ENCODE measurements at places on chromosomes 7 and 10.
A peak's percentile ranks its signal among the peaks of the same experiment; 100 is the strongest.

GRCh38 chr10:30791197-30791611, 161.7 kb upstream of the LYZL2 start:
- no peak for DNase-seq

DNA sequence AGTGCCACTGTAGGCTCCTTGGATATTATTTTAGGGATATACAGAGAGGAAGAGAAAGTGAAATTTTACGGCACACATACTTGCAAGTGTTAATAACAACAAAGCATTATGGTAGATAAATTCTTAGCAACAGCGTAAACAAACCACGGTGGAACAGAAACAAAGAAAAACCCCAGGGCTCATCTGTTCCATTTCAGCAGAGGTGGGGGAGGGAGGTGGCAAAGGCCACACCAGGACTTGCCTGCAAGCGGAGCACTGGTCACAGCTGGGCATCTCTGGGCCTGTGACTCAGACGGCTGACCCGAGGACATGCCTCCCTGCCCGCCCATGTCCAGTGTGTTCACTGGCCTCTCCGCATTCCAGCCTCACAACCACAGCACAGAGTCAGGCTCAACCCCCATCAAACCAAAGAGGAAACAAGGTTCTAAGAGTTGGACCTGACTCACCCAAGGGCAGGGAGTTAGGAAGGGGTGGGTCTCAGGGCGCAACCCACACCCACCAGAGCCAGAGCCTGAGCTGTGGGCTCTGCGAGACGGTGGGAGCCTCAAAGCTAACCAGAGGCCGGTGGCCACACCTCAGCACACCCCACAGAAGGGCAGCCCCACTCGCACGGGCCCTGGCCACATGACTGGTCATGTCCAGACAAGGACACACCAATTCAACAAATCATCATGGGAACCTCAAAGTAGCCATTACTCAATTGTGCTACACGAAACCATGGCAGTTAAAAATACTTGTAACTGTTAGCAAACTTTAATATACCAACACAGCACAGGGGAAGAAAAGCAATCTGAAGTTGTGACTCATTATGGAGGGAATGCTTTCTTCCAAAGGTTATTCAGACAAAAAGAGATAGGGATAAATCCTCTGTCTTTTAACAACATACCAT, 10.7 kb downstream of the ESYT2 start:
- DNase-seq, result peak; percentile 98

DNA sequence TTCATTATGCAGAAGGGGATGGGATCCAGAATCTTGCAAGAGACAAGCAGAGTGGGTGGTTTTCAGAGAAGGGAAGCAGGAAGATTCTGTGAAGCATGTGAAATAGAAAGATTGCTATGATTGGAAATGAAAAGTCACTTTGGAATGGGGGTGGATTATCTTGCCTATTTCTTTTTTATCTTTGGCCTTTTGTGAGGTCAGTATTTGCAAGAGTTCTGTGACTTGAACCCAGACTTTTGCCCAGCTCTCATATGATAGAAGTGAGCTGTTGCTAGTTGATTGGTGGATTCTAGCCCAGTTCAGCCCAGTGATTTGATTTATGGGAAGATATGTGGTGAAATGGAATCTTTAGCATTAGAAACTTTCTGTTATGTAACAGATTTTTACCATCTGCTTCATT, 17.1 kb downstream of the ENTPD7 start:
- peak; percentile 71 for DNase-seq

GRCh38 chr10:96275685-96276418, 4.5 kb upstream of the BLNK start:
- DNase-seq, result no peak

DNA sequence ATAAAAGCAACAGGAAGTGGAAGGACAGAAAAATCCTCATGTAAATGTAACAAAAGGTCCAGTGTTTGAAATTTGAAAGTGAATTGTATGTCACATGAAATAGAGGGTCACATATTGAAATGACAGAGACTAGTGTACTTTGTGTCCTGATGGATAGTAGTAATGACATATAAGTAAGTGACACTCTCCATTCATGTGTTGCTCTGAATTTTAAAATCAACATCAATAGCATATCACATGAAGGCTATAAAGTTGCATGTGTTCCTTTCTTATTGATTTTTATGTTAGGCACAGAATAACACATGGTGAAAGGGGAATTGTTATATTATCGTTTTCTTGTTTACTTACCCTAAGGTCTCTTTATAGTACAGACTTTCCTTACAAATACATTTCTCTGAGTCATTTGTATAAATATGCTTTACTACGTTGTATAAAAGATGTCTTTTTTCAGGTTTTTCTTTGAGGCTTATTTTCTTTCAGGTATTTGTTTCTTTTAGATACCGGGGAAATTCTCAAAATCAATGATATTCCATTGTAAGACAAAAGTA, 104.6 kb upstream of the CACNA2D1 start:
- no peak for DNase-seq

- DNase-seq, result peak; percentile 65
Observed at GRCh38 chr10:78777466-78777865, 291.3 kb upstream of the ZMIZ1 start.

All from GM23248 (cell line).